ENCODE measurements at places on chromosomes 1 and 21.

DNA sequence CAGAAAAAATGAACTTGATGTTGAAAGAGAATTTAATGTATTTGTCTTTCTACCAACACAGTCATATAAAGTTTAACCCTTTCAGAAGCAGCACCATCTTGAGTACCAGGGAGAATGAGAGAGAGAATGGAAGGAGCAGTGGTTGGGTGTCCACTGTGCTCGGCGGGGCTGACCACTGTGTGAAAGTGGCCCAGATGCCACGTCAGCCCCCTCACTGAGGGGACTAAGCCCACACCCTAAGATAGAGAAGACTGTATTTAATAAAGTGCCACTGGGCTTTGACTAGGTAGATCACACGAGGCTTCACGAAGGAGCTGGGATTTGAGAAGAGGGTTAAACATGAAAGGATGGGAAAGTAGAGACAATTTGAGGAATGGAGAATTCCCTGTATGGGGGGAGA is 31.2 kb downstream of the BATF3 start:
- DNase-seq: no peak

DNA sequence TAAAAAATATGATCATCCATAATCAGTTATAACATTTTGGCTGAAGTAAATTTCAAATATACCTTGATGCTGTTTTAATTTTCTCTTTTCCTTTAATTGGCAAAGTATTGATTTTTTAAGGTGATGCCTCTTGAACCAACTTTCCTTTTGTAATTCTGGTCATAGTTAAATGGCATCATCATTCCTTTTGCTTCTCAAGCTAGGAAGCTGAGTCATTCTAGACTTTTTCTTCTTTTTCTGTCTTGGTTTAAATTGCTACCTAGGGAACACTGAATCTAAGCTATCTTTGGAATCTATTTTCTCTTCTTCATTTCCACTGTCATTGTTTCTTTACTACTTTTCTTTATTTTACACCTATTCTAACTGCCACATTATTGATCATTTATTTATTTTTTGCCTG is 162.7 kb downstream of the HMCN1 start:
- no peak for DNase-seq

DNA sequence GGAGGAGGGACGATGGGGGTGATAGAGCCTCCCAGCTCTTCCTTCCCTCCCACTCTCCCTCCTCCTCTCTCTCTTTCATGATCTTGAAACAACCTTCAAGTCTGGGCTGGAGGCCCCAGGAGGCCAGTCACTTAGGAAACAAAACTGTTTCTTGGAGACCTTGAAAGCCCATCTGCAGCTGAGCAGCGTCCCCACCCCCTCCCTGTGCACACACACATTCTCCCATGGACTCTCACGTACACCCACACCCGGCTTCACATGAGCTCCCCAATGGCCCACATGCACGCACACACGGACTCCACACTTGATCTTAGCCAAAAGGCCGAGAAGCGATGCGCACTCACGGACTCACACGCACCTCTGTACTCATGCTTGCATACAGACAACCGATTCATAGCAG is 3.2 kb upstream of the ATP1A2 start:
- no peak for DNase-seq

- no peak for DNase-seq
Observed at GRCh38 chr1:230206976-230207375, 139.9 kb downstream of the GALNT2 start.
